ENCODE measurements at places on chromosomes 6 and 20. TPM values are rescaled to one million over a fixed set of nuclear protein-coding genes. Genes with fewer than 3 reads are reported as not detected.

Gene SLC26A8
- under 0.01 TPM for total RNA-seq

Gene OR2B6
- total RNA-seq = not detected

Gene CASS4
- total RNA-seq = 0.07 TPM

Gene DDX43
- 0.14 TPM for total RNA-seq

DNA sequence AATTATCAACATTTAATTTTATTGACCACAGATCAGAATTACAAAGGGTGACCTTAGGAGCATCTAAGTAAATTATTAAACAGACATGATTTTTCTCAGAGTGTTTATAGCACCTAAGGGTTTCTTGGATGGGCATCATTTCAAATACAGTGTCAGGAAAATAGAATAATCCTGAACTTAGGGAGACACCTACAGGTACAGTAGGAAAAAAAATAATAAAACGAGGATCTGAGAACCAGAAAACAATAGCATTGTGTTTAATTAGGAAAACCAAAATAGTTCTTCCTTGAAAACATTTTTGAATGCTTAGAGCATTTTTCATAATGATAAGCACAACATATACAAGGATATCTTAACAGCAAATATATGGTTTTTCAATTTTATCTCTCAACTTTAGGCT, 39.2 kb downstream of the MMUT start:
- DNase-seq = no peak

DNA sequence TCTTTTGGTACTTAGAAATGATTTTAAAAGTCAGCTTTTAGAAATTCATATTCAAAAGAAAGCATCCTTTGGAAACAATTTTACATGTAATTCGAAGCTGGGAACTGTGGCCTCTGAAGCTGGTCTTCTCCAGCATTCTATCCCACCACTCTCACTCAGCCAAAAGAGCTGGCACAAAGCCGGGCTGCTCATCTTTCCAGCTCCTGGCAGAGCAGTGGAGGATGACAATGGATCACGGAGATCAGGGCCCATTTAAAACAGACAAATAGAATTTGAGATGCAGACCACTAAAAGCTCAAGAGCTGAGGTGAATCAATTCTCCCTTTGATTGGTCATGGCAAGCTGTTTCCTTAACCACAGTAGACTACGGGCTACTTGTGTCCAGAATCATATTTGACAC, 60.6 kb downstream of the OTOR start:
- no peak for DNase-seq

DNA sequence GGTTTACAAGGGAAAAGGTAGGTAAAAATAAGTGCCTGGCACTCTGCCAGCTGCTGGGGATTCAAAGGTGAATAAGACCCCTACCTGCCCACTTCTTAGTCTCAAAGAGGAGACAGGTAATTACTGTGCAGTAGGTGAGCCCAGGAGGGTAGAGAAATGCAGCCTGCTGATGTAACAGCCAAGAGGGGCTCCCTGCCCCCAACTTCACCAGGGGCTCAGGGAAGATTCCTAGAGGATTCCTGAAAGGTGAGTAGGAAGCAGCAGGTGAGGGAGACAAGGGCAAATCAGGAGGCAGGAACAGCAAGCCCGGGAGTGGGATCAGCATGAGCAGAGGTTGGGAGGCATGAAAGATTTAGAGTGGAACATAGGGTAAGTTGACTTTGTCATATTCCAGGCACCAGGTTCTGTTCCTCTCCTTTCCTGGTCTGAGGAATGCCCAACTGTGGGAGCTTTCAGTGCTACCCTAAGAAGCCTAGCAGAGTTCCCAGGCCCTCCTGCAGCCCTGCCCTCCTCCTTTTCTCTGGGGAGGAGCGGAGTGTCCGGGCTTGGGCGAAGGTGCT, 258.1 kb downstream of the LRFN2 start:
- no peak for DNase-seq

DNA sequence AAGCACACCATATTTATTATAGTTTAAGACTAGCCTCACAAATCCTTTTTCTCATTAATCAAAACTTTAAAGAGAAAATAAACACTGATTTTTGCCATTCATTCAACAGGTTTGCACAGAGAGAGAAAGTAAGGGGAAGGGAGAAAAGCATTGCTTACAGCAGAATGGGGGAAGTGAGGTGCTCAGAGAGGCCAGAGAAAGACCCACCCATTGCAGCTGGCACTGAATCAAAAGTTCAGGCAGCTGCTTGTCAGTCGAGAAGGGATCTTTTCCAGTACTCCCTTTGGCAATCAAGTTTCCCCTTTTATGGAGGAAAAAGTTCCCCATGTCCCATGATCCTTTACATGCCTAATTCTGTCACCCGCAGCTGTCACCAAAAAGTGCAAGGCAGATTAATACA, 8.0 kb upstream of the CRISP2 start:
- no peak for DNase-seq

All from pulmonary artery endothelial cell (primary cell).